ENCODE measurements at places on chromosomes 12 and 14.

GRCh38 chr14:22900081-22900799, 17.2 kb downstream of the REM2 start:
- peak; percentile 44 for DNase-seq

GRCh38 chr14:106347890-106348755, 821.7 kb downstream of the TMEM121 start:
- no peak for DNase-seq

GRCh38 chr12:63028951-63029350, 94.0 kb upstream of the PPM1H start:
- no peak for DNase-seq

- peak; percentile 32 for DNase-seq
Measured at GRCh38 chr14:50944647-50945413, 547 bp upstream of the PYGL start.

- no peak for DNase-seq
Measured at GRCh38 chr14:83164016-83164415, 1630.4 kb upstream of the SEL1L start.

DNA sequence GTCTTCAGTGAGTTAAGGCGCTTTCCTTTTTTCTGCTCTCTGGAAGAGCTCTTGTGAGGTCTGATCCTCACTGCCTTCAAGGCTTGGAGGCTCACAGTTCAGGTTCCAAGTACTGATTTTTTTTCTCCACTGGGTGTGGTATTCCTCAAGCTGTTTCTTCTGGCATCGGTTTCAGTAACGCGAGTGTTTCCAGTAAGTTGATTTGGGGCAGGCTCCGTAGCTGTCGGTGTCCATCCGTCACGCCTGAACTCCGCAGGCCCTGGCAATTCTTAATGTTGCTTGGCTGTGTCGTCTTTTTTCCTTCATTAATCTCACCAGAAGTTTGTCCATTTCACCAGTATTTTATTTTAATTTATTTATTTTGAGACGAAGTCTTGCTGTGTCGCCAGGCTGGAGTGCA, 30.6 kb downstream of the LRCOL1 start:
- DNase-seq, result no peak

DNA sequence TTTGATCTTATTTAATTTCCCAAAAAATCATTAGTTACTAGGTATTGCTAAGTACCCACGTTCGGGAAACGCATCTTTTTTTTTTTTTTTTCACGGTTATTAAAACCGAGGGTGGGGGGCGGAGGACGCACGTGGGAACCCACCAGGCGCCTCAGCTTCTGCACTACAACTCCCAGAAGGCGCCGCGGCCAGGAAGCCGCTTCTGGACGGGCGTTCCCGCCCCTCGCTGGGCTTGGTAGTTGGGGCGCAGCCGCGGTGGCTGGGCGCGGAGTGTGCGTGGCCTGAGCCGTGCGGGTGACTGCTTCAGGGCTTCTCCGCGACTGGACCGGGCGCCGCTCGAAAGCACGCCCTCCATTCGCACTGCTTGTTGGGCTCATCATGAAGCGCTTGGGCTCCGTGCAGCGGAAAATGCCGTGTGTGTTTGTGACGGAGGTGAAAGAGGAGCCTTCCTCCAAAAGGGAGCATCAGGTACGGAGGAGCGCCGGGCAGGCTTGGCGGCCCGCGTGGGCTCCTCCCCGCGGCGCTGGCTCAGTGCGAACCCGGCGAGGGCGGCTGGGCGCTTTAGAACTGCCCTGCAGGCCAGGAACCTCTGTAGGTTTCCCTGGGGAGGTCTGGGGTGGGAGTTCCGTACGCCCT, 6.2 kb upstream of the C12orf50 start:
- DNase-seq, result peak; percentile 94

DNA sequence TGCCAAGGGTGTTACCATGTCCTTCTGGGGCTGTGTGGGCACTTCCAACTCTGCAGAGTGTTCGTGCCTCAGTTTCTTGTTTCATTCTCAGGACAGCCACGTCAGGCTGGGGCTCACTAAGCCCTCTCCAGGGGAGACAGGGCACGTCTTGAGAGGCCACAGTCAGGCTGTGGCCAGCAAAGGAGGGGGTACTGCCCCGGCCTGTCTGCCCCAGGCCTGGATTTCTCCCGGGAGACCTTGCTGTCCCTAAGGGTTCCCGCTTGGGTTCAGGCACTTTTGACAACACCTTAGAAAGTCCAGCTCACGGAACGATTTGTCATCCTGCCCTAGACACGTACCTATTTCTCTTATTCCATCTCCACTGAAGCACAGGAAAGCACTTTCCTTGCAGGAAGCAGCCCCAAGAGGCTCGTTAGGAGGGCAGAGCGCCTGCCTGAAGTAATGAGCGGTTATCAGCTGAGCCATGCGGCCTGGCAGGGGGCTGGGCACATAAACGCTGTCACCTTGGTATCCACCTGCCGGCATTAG, 290.4 kb upstream of the RTL1 start:
- no peak for DNase-seq

GRCh38 chr14:22429546-22430294, 159.3 kb downstream of the DAD1 start:
- no peak for DNase-seq

GRCh38 chr12:51941604-51942003, 9.9 kb upstream of the ACVR1B start:
- no peak for DNase-seq

GRCh38 chr12:15472036-15472435, 149.7 kb downstream of the PTPRO start:
- DNase-seq, result no peak

GRCh38 chr12:55723516-55724225, 3.5 kb downstream of the RDH5 start:
- no peak for DNase-seq

GRCh38 chr12:116306968-116307367, 29.5 kb upstream of the MED13L start:
- no peak for DNase-seq

DNA sequence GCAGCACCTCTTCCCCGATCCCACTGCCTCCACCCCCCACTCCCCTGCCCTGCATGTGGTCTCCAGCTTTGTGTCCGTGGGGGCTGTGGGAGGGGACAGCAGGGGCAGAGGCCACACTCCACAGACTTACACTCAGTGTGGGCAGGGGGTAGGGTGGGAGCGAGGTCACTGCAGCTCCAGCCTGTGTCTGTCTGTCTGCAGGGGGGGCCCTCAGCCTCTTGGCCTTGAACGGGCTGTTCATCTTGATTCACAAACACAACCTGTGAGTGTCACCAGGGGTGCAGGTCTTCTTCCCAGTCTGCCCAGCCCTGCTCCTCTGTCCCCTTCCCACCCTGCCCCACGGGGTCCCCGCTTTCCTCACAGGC, 6.5 kb downstream of the NOC4L start:
- DNase-seq, result no peak

GRCh38 chr12:42162965-42163364, 18.3 kb upstream of the GXYLT1 start:
- DNase-seq, result no peak

DNA sequence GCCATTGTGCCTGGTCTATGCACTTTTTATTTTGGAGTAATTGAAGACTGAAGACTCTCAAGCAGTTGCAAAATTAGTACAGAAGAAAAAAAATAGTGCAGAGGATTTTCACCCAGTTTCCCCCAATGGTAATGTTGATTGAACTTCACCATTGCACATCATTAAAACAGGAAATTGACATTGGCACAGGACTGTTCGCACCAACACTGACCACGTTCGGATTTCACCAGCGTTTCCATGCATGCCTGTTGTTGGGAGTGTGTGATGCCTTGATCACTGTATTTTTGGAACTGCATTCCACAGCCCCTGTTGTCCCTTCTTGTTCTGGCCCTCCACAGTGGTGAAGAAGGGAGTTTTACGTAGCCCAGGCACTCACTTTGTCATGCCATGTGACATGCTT, 67.1 kb downstream of the FOXN4 start:
- no peak for DNase-seq

DNA sequence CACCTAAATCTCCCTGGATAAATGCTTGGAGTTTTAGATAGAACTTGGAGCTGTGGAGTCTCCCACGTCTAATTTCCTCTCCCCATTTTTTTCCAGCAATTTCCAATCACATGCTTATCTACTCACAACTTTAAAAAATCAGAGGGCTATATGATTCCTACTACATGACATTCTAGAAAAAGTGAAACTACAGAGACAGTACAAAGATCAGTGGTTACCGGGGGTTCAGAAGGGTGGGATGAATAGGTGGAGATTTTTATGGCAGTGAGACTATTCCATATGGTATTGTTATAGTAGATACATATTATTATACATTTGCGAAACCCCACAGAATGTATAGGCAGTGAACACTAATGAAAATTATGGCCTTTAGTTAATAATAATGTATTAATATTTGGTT, 35.5 kb downstream of the ATF7 start:
- no peak for DNase-seq

DNA sequence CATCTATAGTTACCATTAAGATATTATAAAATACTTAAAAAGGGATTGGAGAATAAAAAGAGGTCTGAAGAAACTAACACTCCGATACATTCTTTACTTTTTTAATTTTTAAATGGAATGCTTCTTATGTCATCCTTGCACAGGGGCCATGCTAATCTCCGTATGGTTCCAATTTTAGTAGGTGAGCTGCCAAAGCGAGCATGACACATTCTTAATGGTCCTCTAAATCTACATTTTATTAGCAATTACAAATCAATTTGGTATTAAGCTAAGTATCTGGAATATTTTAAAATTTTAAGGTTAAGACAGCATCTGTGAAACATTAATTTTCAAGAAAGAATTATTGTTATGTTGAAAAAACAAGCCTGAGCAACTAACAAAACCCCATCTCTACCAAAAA, 6.2 kb upstream of the ARID4A start:
- no peak for DNase-seq

DNA sequence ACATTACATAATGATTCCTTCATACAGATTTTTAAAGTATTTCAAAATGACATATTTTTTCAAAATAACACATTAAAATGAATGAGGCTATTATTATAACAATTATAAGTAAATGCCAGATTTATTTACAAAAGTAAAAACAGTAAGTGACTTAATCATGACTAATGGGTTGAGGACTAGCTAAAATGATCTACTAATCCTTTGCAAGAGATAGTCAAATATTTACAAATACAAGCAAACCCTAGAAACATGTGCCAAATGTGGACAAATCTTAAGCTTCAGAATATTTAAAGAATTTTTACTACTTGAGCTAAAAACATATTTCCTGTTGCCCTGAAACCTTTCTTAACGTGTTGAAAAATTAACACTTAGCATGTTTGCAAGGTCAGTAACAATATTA, 74.8 kb downstream of the KIF21A start:
- no peak for DNase-seq

DNA sequence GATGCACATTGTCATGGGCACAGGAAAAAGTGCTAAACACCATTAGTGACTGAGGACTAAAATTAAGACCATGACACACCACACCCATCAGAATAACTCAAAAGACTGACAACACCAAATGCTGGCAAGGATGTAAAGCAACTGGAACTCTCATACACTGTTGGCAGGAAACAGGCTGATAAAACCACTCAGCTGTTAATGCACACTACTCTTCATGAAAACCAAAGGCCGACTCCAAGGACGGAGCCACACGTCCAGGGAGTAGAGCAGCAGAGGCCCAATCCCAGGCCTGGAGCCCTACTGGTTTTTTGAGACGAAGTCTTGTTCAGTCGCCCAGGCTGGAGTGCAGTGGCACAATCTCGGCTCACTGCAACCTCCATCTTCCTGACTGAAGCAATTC, 6.4 kb downstream of the RAD52 start:
- no peak for DNase-seq

DNA sequence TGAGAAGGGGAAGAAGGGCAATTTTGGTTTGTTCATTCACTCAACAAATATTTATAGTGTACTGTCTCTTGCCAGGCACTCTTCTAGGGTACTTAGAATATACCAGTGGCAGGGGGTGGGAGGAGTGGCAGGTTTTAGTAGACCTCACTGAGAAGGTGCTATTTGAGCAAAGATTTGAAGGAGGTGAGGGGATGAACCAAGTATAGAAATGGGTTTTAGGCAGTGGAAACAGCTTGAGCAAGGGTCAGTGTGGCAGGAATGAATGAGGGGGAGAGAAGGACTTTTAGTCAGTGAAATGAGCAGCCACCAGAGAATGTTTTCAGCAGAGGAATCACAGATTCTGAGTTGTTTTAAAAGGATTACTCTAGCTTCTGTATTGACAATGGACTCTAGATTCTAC, 2.3 kb downstream of the PRIM1 start:
- no peak for DNase-seq

GRCh38 chr12:14479004-14479403, 88.7 kb downstream of the PLBD1 start:
- no peak for DNase-seq

DNA sequence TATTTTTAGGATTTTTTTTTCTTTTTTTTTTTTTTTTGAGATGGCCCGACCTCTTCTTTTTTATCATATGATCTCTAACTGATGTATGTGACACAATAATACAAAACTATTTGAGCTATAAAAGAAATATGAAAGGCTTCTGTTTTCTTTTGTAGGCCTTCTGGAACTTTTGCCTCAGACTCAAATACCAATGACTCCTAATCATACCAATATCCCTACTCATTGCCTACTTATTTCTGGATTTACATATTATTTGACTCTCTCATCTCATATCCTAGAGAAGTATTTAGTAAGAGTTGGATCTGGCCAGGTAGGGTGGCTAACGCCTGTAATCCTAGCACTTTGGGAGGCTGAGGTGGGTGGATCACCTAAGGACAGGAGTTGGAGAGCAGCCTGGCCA, 12.7 kb upstream of the WDR89 start:
- no peak for DNase-seq

- DNase-seq, result no peak
Measured at GRCh38 chr14:89146274-89146673, 270.8 kb downstream of the FOXN3 start.

- DNase-seq, result no peak
Measured at GRCh38 chr14:65502676-65503124, 90.2 kb downstream of the FUT8 start.

DNA sequence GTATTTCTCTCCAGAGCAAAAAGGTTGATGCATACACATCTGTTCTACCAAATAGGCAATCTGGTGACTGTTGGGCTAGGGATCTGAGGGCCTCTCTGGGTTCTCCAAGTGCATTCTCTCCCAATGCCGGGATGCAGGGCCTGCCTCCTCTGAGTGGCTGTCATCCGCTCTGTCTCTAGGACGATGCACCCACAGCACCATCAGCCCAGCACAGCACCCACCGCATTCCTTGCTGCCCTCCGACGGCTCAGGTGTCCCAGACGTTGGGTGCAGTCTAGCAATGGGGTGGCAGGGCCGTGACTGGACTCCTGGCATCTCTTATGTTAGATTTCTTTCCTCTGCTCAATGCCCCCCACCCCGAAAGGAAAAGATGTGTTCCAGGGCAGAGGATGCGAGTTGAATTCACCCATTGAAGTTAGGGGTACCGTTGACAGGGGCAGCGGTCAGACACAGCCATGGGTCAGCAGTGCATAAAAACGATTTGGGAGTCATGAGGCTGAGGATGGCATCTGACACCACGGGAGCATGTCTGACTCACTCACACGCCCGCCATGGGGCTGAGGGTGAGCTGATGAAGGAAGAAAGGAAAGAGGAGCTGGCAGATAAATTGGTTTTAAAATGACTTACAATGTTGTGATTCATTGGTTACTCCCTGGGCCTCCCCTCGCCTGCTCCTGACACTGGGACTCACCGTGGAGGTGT, 93.2 kb upstream of the C14orf180 start:
- no peak for DNase-seq

- DNase-seq, result no peak
Measured at GRCh38 chr12:29682088-29682487, 101.7 kb downstream of the TMTC1 start.

All from NCI-H446 (cell line).